Bronchus fibroblast of lung (primary cell): ENCODE measurements at places on chromosomes 2 and 18. TPM values are rescaled to one million over a fixed set of nuclear protein-coding genes. Genes with fewer than 3 reads are reported as not detected.

LRP1B gene
- total RNA-seq: under 0.01 TPM in 2 replicates

SP140 gene
- 0.74 and 2.0 TPM in 2 replicates for total RNA-seq

FBLN7 gene
- total RNA-seq: 1.0 and 2.0 TPM in 2 replicates

GCG gene
- total RNA-seq: not detected in 2 replicates

PRKAG3 gene
- not detected in 2 replicates for total RNA-seq
